ENCODE measurements at places on chromosomes 2 and 18. TPM values are rescaled to one million over a fixed set of nuclear protein-coding genes. Genes with fewer than 3 reads are reported as not detected.

The CNTNAP5 gene
- total RNA-seq, result not detected

DNA sequence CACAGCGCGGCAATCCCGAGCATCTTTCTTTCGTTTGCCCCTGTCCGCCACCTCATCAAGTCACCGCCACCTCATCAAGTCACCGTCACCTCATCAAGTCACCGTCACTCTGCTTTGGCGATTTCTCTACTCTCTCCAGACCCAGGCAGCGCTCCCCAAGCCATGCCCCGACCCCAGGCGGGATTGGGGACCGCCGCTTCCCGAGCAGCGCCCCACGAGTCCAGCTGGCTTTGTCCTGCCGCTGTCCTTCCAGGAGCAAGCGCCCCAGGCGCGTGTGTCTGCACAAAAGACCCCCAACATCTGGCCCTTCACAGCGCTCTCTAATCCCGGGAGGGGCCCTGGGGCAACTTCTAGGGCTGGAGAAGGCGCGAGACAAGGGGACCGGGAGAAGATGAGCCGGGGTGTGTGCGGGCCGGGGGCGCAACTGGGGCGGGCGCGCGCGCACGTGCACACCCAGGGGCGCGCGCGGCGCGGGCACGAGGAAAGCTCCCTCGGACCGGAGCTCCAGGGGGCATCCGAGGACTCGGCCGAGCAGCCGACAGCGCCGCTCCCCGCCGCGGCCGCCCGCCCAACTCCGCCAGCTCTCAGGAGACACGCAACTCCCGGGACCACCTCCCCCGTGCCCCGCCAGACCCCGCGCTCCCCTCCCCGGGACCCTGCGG lies 633 bp upstream of the RNF152 start:
- DNase-seq, result no peak
- H3K4me3 ChIP-seq, result no peak overlapping the region
- H3K27me3 ChIP-seq, result peaks cover 27% of the 10 kb centered on the region
- H3K27ac ChIP-seq, result no peak overlapping the region
- peaks cover 18% of the 10 kb centered on the region for H3K4me1 ChIP-seq
- no peaks in the 10 kb centered on the region for H3K36me3 ChIP-seq

DNA sequence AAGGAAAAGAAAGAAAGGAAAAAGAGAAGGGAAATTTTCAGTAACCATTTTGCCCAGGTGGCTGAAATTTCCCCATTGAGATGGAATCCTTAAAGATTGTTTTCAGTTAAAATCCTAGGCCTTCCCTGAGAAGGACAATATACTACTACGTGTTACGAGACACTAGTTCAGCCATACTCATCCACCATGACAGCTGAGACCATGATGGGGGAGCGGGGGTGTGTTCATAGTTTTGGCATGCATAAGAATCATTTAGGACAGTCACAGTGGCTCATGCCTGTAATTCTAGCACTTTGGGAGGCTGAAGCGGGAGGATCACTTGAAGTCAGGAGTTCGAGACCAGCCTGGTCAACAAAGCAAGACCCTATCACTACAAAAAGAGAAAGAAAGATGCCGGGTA lies 28.0 kb downstream of the PLA2R1 start:
- no peaks in the 10 kb centered on the region for H3K27me3 ChIP-seq
- no peaks in the 10 kb centered on the region for H3K4me1 ChIP-seq
- no peak overlapping the region for H3K4me3 ChIP-seq
- no peak overlapping the region for H3K27ac ChIP-seq
- DNase-seq, result no peak

DNA sequence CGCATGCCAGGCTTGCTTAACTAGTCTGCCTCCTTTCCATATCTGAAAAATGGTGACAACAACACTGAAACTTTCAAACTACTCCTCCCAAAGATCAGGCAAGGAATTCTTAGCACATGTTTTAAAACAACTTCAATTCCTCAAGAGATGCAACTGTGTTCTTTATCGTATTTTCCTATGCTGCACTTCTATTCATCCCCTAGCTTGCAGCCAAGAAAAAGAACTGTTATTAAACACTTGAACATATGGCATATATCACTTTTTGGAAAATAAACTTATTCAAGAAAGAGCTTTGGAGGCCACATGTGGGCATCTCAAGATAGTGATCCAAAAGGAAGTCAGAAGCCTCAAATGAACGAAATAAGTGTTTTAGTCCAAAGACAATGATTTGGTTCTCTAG lies 75.6 kb upstream of the STAM2 start:
- no peak overlapping the region for H3K27ac ChIP-seq
- DNase-seq, result no peak
- H3K36me3 ChIP-seq, result no peaks in the 10 kb centered on the region
- no peaks in the 10 kb centered on the region for H3K4me1 ChIP-seq
- no peak overlapping the region for H3K4me3 ChIP-seq

The CLEC4F gene
- total RNA-seq, result not detected

DNA sequence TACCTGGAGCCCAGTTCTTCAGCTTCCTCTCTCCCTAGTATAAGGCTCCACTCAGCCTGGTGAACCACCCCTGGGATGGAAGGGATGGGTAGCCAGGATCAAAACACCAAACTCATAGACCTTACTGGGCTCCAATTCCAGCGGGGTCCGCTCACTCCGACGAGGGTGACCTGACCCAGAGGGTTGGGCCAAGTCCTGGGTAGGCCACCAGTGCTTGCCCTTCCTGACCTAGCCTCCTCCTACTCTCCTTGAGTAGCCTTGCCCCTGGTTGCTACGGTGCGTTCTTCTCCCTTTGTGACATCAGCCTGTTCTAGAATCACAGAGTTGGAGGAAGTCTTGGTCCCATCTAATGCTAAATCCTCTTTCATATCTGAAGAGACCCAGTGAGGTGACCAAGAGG lies 537 bp upstream of the STAT4 start:
- H3K4me3 ChIP-seq, result peak overlapping the region; percentile 72
- H3K27me3 ChIP-seq, result no peaks in the 10 kb centered on the region
- H3K36me3 ChIP-seq, result no peaks in the 10 kb centered on the region
- peaks cover 3% of the 10 kb centered on the region for H3K4me1 ChIP-seq
- no peak overlapping the region for H3K27ac ChIP-seq
- no peak for DNase-seq

- no peaks in the 10 kb centered on the region for H3K27me3 ChIP-seq
- no peaks in the 10 kb centered on the region for H3K4me1 ChIP-seq
- H3K4me3 ChIP-seq, result no peak overlapping the region
- no peak for DNase-seq
- no peak overlapping the region for H3K27ac ChIP-seq
Measured at GRCh38 chr18:7002107-7002506, 115.5 kb downstream of the LAMA1 start.

GRCh38 chr2:108607706-108608301 lies 73.5 kb downstream of the LIMS1 start:
- peak; percentile 68 for DNase-seq
- peaks cover 40% of the 10 kb centered on the region for H3K4me1 ChIP-seq
- no peak overlapping the region for H3K27ac ChIP-seq
- no peaks in the 10 kb centered on the region for H3K27me3 ChIP-seq

DNA sequence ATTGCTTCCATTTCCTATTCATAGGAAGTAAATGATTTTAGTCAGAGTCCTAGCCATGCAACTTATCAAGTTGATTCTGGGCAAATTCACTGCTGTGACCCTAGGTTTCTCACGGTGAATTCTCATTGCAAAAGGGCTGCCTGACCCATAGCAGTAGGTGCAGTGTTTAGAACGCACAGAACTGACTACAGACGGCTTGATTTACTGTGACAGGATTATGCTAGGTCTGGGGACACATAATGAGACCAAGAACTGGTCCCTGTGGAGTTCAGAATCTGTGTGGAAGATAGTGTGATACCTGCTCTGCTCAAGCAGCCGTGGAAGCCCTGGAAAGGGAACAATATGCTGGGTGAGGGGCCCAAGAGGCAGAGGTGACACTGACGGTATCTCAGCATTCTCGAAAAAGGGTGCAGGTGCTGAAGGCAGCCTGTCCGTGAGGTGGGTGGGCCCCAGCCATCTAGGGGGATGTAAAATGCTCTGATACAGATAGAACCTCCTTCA lies 46.4 kb downstream of the ABCG8 start:
- no peaks in the 10 kb centered on the region for H3K4me1 ChIP-seq
- no peak overlapping the region for H3K27ac ChIP-seq
- DNase-seq, result no peak
- H3K4me3 ChIP-seq, result no peak overlapping the region
- no peaks in the 10 kb centered on the region for H3K27me3 ChIP-seq
- peaks cover 36% of the 10 kb centered on the region for H3K36me3 ChIP-seq

The NEB gene
- 5.1 TPM for total RNA-seq
